ENCODE measurements at places on chromosomes 7 and 10. TPM values are rescaled to one million over a fixed set of nuclear protein-coding genes. Genes with fewer than 3 reads are reported as not detected.

The SFTPA1 gene
- total RNA-seq, result 0.22 TPM

- no peak for DNase-seq
- peaks cover 5% of the 10 kb centered on the region for H3K27me3 ChIP-seq
- H3K36me3 ChIP-seq, result peaks cover 2% of the 10 kb centered on the region
- H3K4me1 ChIP-seq, result peaks cover 8% of the 10 kb centered on the region
Observed at GRCh38 chr7:30879139-30880124, 32.2 kb upstream of the AQP1 start.

GRCh38 chr7:96236198-96237039 lies 85.5 kb downstream of the SLC25A13 start:
- H3K27ac ChIP-seq, result no peak overlapping the region
- H3K27me3 ChIP-seq, result no peaks in the 10 kb centered on the region
- H3K4me3 ChIP-seq, result no peak overlapping the region
- H3K4me1 ChIP-seq, result peaks cover 4% of the 10 kb centered on the region
- H3K36me3 ChIP-seq, result peaks cover 7% of the 10 kb centered on the region

- H3K4me3 ChIP-seq, result no peak overlapping the region
- no peak for DNase-seq
- no peaks in the 10 kb centered on the region for H3K36me3 ChIP-seq
Observed at GRCh38 chr10:98519841-98520240, 73.1 kb upstream of the HPS1 start.

DNA sequence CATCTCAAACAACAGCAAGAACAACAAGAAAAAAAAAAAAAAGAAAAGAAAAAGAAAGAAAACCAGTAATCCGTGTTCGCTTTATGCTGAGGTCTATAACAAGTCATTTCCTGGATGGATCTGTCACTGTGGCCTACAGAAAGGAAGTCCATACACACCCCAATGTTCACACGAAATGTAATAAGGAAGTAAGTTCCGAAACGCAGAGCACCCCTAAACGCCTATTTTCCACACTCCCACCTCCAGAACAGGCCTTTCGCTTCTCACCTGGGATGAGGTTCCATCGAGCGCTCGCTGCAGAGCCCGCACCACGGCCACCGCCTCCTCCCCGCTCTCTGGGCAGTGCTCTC lies 735 bp downstream of the ZNF394 start:
- H3K4me3 ChIP-seq, result peak overlapping the region; percentile 92
- H3K27me3 ChIP-seq, result no peaks in the 10 kb centered on the region
- peak overlapping the region; percentile 98 for H3K27ac ChIP-seq

DNA sequence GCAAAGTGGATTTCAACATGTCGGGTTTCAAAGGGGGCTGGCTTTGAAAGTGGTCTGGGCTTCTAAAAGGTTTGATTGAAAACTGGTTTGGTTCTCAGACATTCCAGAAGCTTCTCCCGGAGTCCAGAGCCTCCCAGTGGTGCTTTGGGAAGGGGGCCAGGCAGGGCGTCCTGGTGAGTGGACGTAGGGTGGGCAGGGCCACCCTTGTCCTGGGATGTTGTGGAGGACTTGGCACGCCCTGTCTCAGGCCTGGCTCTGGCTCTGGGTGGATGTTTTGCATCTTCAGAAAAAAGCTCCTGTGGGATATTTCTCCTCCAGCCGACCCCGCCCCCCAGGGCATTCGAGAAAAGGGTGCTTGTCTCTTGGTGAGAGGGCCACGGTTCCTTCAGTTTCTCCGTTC lies 31.2 kb downstream of the GRIFIN start:
- no peak overlapping the region for H3K4me3 ChIP-seq
- peaks cover 11% of the 10 kb centered on the region for H3K4me1 ChIP-seq
- no peaks in the 10 kb centered on the region for H3K27me3 ChIP-seq
- H3K36me3 ChIP-seq, result peaks cover 2% of the 10 kb centered on the region
- H3K27ac ChIP-seq, result no peak overlapping the region

DNA sequence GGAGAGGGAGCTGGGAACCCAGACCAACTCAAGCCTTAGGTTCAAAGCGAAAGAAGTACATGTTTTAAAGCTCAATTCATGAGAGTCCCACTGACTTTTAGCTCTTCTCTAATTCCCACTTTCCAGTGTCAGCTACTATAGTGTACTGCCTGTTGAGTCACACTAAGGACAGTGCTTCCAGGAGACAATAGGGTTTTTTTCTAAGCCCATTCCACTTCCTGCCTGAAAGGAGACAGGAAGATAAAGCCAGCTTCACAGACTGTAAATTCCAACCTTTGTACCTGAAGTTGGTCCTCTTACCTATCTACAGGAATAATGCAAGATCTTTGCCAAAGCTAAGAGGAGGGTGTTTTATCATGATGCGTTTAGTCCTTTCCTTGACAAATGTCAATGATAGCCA lies 4.4 kb downstream of the MSRB2 start:
- no peaks in the 10 kb centered on the region for H3K27me3 ChIP-seq
- peak overlapping the region; percentile 59 for H3K27ac ChIP-seq

GRCh38 chr10:119768455-119769094 lies 42.7 kb downstream of the INPP5F start:
- DNase-seq, result no peak
- no peaks in the 10 kb centered on the region for H3K27me3 ChIP-seq
- no peaks in the 10 kb centered on the region for H3K36me3 ChIP-seq
- no peak overlapping the region for H3K4me3 ChIP-seq

GRCh38 chr10:73252445-73253224 lies at the start of gene MRPS16:
Gene MRPS16, minus strand, starts transcription at chr10:73252644. Its CDS starts 162 bp downstream, at chr10:73252482.
- peak within 1 kb of the TSS; percentile 93 for H3K4me3 ChIP-seq
- H3K27me3 ChIP-seq, result no peaks in the 10 kb centered on the region
- H3K4me1 ChIP-seq, result peaks cover 19% of the 10 kb centered on the region

DNA sequence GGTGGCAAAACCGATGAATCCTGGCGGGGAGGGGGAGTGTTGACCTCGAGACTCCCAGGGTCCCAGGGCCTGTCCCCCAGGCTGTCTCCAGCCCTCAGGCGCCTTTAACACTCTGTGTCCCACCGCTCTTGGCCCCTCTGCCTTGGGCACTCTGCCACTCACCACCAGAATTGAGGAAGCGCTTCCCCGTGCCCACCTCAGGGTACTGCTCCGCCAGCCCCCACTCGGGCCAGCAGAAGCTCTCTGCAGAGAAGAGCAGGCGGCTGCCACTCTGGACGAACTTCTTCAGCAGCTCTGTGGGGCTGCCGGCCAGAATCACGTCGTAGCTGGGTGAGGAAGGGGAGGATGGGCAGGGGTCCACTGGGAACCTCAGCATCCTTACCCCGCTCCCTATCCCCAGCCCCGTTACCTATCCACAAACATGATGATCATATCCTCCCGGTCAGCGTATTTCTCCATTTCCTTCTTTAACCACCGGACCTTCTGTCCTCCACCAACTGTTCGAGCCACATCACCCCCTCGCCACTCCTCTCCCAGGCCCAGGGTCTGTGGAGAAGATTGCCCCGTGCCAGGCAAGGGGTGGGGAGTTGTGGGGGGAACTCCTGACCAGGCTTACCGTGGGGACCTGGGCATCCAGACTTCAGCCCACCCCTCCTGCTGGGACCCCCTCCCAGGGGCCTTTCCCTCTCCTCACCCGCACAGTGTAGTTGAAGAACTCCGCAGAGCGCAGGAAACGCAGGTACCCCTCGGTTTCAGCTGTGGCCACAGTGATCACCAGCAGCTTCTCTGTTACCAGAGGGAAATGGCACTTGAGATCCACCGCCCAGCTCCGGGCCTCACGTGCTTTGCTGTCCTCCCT lies 1.2 kb downstream of the PLOD3 start:
- H3K4me1 ChIP-seq, result peaks cover 20% of the 10 kb centered on the region
- H3K36me3 ChIP-seq, result peaks cover 5% of the 10 kb centered on the region
- no peaks in the 10 kb centered on the region for H3K27me3 ChIP-seq
- DNase-seq, result no peak
- H3K4me3 ChIP-seq, result peak overlapping the region; percentile 99

- DNase-seq, result no peak
- H3K4me3 ChIP-seq, result no peak overlapping the region
- no peaks in the 10 kb centered on the region for H3K4me1 ChIP-seq
- H3K36me3 ChIP-seq, result peaks cover 1% of the 10 kb centered on the region
- no peaks in the 10 kb centered on the region for H3K27me3 ChIP-seq
Observed at GRCh38 chr7:78412216-78412858, 613.8 kb downstream of the PHTF2 start.

- peaks cover 2% of the 10 kb centered on the region for H3K4me1 ChIP-seq
- H3K36me3 ChIP-seq, result no peaks in the 10 kb centered on the region
- H3K4me3 ChIP-seq, result no peak overlapping the region
- DNase-seq, result no peak
- H3K27ac ChIP-seq, result no peak overlapping the region
Observed at GRCh38 chr7:70405241-70405640, 726.7 kb upstream of the GALNT17 start.

- H3K27ac ChIP-seq, result no peak overlapping the region
- H3K27me3 ChIP-seq, result no peaks in the 10 kb centered on the region
- peaks cover 25% of the 10 kb centered on the region for H3K4me1 ChIP-seq
- DNase-seq, result no peak
Observed at GRCh38 chr10:60098677-60099601, 192.6 kb upstream of the CCDC6 start.

- no peak for DNase-seq
- H3K27me3 ChIP-seq, result no peaks in the 10 kb centered on the region
- H3K4me3 ChIP-seq, result no peak overlapping the region
- H3K36me3 ChIP-seq, result no peaks in the 10 kb centered on the region
- peaks cover 13% of the 10 kb centered on the region for H3K4me1 ChIP-seq
Observed at GRCh38 chr10:96290368-96291133, 13.7 kb upstream of the DNTT start.

The TAS2R3 gene
- 3.9 TPM for total RNA-seq

GRCh38 chr10:52284416-52285013 lies 29.6 kb upstream of the DKK1 start:
- H3K27me3 ChIP-seq, result no peaks in the 10 kb centered on the region
- H3K27ac ChIP-seq, result no peak overlapping the region
- H3K4me3 ChIP-seq, result no peak overlapping the region

GRCh38 chr10:127193125-127193524 lies 3.3 kb downstream of the INSYN2A start:
- no peak for DNase-seq
- H3K4me1 ChIP-seq, result peaks cover 8% of the 10 kb centered on the region
- peaks cover 2% of the 10 kb centered on the region for H3K36me3 ChIP-seq
- no peak overlapping the region for H3K27ac ChIP-seq

- H3K4me1 ChIP-seq, result peaks cover 7% of the 10 kb centered on the region
- H3K27me3 ChIP-seq, result peaks cover 6% of the 10 kb centered on the region
- no peak for DNase-seq
Observed at GRCh38 chr10:44935966-44936295, 23.7 kb upstream of the RASSF4 start.

GRCh38 chr10:9222917-9223316 lies 1168.4 kb downstream of the GATA3 start:
- DNase-seq, result no peak

The EPHA1 gene
- 56.3 TPM for total RNA-seq

GRCh38 chr7:2451171-2452073 lies 24.8 kb downstream of the GRIFIN start:
- no peak overlapping the region for H3K4me3 ChIP-seq
- no peaks in the 10 kb centered on the region for H3K4me1 ChIP-seq
- H3K27me3 ChIP-seq, result no peaks in the 10 kb centered on the region
- peak; percentile 77 for DNase-seq

- peaks cover 48% of the 10 kb centered on the region for H3K4me1 ChIP-seq
- peaks cover 16% of the 10 kb centered on the region for H3K36me3 ChIP-seq
- no peak for DNase-seq
- no peak overlapping the region for H3K4me3 ChIP-seq
- peak overlapping the region; percentile 68 for H3K27ac ChIP-seq
Observed at GRCh38 chr7:139767561-139767982, 10.2 kb downstream of the HIPK2 start.

The NOS3 gene
- 1.1 TPM for total RNA-seq

GRCh38 chr7:107210400-107210799 lies 41.6 kb downstream of the HBP1 start:
- H3K27ac ChIP-seq, result no peak overlapping the region
- H3K4me1 ChIP-seq, result no peaks in the 10 kb centered on the region
- H3K4me3 ChIP-seq, result no peak overlapping the region
- no peaks in the 10 kb centered on the region for H3K27me3 ChIP-seq
- peaks cover 11% of the 10 kb centered on the region for H3K36me3 ChIP-seq

DNA sequence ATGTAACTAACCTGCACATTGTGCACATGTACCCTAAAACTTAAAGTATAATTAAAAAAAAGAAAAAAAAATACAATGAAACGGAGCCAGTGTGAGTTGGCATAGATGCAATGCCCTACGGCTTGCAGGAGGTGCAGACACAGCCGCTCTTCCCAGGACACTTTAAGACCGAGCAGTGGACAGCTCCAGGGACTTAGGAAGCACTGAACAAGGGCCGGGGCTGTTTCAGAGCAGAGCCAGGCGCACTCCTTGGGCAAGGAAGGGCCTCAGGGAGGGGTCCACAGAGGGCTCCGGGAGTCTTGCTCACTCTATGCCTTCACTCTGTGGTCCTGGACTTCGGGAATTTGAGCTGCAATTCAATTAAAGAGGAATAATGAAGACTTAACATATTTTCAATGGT lies 355.3 kb downstream of the TCERG1L start:
- no peak overlapping the region for H3K4me3 ChIP-seq
- H3K27ac ChIP-seq, result no peak overlapping the region
- H3K36me3 ChIP-seq, result no peaks in the 10 kb centered on the region
- no peak for DNase-seq
- peaks cover 8% of the 10 kb centered on the region for H3K27me3 ChIP-seq
- H3K4me1 ChIP-seq, result no peaks in the 10 kb centered on the region

The TMEM120A gene
- total RNA-seq, result 35.7 TPM

- H3K36me3 ChIP-seq, result peaks cover 25% of the 10 kb centered on the region
- H3K27ac ChIP-seq, result no peak overlapping the region
- H3K4me1 ChIP-seq, result peaks cover 2% of the 10 kb centered on the region
- no peaks in the 10 kb centered on the region for H3K27me3 ChIP-seq
- no peak overlapping the region for H3K4me3 ChIP-seq
- DNase-seq, result no peak
Observed at GRCh38 chr10:80159166-80159873, 26.8 kb downstream of the PLAC9 start.

The CFAP69 gene
- total RNA-seq, result 12.0 TPM

The HMX3 gene
- total RNA-seq, result not detected

The GRM3 gene
- 1.4 TPM for total RNA-seq

DNA sequence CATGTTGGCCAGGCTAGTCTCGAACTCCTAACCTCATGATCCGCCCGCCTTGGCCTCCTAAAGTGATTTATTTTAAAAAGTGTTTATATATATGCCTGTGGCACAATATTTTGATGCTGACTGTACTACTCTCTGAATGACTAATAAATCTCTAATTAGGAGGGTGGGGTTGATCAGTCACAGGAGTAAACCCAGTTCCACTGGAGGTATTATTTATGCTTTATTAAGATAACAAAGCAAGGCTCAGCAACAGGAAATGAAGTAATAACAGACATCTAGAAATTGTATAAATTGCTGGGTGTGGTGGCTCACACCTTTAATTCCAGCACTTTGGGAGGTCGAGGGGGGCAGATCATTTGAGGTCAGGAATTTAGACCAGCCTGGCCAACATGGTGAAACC lies 26.0 kb upstream of the MCU start:
- H3K4me3 ChIP-seq, result no peak overlapping the region
- no peaks in the 10 kb centered on the region for H3K27me3 ChIP-seq
- no peak overlapping the region for H3K27ac ChIP-seq
- no peaks in the 10 kb centered on the region for H3K36me3 ChIP-seq
- no peaks in the 10 kb centered on the region for H3K4me1 ChIP-seq

The TPK1 gene
- total RNA-seq, result 2.5 TPM
